Suppressor macrophage treated with lipopolysaccharide for 4 hours (primary cell): ENCODE measurements at places on chromosomes 5 and 9.
A peak's percentile ranks its signal among the peaks of the same experiment; 100 is the strongest.

DNA sequence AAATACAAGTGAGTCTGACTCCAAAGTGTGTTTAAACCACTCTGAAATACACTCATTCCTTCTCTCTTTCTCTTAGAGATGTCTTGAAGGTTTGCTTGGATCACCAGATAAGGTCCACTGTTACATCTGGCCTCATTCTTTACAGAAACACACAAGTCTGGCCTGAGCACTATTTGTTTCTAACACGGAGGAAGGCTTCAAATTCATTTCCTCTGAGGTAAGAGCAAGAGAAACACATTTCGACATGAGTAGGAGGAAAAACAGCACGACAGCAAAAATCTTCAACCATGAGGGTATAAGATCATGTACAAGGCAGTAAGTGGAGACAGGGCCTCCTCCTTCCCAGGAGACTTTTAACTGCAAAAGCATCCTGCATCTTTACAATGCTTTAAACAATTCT is 8.0 kb downstream of the SIL1 start:
- peak; percentile 42 for DNase-seq

- peak; percentile 27 for DNase-seq
These were observed 80.2 kb downstream of the TMC1 start for GRCh38 chr9:72601615-72602014.

DNA sequence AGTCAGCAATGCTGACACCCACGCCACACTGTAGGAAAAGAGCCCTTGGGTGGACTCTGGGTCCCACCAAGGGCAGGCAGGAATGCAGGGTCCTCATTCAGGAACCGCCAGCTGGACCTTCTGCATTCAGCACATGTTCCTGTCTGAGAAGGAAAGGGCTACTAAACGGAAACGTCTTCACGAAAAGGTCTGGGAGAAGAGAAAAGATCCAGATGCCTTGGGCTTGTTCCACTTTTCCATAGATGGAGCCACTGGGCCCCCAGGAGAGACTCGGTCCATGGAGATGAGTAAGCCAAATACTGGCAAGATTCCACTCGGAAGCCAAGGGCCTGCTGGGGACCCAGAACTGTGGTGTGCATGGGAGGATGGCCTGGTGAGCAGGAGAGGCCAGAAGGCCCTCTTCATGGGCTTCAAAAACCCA is 38.4 kb downstream of the LHFPL2 start:
- no peak for DNase-seq

- no peak for DNase-seq
These were observed 511.9 kb downstream of the CCDC171 start for GRCh38 chr9:16064771-16065170.

DNA sequence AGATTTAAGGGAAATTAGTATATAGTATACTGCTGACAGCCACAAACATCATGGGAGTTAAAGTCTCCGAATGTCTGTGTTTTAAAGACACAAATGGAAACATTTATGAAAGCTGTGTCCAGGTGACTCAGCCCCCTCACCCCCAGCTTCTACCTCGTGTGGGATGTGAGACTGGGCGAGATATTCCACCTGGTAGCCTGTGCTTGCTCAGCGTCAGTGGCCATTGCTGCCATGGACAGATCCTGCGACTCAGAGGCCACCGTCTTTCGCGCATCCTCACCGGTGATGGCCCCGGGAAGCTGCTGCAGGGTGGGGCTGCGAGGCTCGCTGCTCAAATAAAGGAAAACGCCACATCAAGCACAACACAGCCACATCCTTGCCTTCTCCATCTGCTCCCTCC is 31.2 kb upstream of the EXOC3 start:
- no peak for DNase-seq

- DNase-seq, result no peak
These were observed 74.5 kb downstream of the XRCC4 start for GRCh38 chr5:83151821-83152220.

GRCh38 chr9:35552376-35552775 is 52.7 kb upstream of the TESK1 start:
- no peak for DNase-seq

DNA sequence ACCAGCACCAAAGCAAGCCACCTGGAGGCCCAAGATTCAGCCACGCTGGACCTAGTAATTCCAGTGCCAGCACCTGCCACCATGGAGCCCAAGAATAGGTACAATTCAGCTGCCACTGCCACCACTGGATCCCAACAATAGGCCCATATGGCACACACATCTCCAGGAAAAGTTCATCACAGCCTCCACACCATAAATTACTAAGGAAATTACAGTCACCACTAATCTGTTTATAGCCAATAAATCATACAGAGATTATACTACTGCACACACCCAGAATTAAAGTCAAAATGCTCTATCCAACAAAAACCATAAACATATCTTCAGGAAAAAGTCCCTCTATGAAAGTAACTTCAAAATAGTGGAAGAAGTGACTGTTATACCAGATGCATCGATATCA is 242.8 kb downstream of the SPATA31D1 start:
- DNase-seq, result no peak

- no peak for DNase-seq
These were observed 28.4 kb downstream of the MTX3 start for GRCh38 chr5:79962575-79963222.

DNA sequence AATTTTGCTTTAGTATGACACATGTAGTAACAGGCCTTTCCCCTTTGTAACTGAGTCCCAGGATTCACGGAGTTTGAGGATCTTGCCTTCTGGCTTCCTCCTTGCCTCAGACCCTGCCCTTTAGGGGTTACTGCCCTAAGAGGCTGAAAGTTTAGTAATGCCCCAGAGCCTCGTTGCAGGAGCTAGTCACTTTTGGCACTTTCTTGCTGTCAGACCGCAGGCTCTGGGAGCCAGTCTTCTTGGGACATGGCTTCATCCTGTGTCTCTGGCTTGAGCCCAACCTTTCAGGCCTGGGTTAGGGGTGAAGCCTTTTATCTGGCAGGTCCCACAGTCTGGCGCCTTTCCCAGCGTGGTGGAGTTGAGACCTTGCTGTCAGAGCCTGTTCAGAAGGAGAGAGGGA is 185.6 kb upstream of the DMRT1 start:
- DNase-seq, result peak; percentile 31

- DNase-seq, result no peak
These were observed 99.1 kb downstream of the ADAMTS16 start for GRCh38 chr5:5239191-5239590.

- DNase-seq, result peak; percentile 59
These were observed 5.7 kb upstream of the SEC16A start for GRCh38 chr9:136488247-136489214.

DNA sequence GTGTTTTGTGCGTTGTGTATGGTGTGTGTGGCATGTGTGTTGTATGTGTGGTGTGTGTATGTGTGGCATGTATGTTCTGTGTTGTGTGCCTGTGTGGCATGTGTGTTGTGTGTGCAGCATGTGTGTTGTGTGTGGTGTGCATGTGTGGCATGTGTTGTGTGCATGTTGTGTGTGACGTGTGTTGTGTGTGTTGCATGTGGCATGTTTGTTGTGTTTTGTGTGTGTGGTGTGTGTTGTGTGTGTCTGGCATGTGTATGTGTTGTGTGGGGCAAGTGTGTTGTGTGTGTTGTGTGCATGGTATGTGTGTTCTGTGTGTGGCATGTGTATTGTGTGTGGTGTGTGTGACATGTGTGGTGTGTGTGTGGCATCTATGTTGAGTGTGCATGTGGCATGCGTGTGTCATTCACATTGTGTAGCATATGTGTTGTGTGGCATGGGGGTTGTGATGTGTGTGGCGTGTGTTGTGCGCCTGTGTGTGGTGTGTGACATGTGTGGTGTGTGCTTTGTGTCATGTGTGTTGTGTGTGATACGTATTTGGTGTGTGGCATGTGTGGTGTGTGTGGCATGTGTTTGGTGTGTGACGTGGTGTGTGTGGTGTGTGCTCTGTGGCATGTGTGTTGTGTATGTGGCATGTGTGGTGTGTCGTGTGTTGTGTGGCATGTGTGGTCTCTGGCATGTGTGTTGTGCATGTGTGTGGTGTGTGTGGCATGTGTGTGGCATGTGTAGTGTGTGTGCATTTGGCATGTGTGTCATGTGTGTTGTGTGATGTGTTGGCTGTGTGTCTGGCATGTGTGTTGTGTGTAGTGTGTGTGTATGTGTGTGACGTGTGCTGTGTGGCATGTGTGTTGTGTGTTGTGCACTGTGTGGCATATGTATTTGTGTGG is 46.6 kb upstream of the IRX4 start:
- no peak for DNase-seq

DNA sequence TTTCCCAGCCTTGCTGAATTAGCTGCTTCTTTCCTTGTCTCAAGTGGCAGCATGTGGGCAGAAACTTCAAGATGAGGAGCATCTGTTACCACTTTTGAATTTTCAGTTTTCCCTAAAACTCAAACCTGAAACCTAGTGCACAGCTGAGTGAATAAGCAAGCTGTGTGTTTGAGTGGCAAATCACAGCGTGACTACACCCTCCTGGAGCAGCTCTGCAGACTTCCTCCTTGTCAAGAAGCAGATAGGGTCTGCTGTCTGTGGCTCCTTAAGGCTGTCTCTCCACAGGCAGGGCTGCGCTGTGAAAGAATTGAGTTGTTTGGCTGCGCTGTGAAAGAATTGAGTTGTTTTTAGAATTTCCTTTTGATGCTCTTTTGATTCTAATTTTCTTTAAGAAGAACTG is 179.7 kb upstream of the HAPLN1 start:
- DNase-seq, result no peak

DNA sequence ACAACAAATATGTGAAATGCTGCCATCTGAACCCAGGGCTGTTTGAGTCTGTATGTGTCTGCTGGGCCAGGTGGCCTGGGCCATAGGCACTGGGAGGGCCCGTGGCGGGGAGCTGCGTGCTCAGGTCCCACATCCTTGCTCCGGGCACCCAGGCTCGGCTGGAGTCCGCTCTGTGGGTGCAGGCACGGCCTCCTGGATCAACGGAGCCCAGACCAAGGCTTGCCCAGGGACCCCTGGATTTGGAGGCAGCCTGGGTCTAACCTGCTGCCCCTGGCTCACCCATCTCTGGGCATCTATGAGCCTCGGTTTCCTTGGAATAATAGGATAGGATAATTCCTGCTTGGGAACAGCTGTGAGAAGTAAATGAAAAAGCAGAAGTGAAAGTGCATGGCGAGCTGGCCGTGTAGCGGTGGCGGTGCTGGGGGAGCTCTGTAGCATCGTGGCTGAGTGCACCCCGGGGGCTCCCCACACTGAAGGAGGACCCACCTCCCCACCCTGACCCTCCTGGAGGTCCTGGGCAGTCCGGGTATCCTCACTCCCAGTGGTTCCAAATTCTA is 1.2 kb downstream of the CDHR2 start:
- DNase-seq, result peak; percentile 40

DNA sequence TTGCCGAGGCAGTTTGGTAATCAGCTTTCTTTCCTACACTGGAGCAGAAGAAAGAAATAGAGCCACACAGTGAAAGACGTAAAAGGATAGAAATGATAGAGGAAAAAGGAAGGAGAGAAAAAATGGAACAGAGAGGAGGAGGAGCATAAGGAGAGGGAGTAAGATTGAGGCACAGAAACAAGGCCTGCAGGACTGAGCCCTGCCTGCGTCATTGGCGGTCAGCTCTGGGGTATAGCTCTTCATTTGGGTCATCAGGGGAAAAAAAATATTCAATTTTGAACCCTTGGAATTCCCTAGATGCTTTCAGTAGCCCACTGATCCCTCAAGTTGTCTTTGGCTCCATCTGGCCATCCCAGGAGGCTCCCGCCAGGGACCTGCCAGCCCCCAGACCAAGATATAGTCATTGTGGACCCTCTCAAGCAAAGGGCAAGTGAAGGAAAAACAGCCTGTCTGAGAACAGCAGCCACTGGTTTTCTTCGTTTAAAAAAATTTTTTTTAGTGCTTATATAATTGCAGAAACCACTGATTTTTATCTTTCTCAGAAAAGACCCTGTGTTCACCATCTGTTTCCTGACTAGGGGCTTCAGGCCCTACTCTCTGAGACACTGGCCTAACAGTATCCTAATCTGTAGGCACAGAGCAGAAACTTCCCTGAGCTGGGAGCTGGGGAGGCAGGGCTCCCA is 31.3 kb upstream of the MATR3 start:
- DNase-seq, result no peak

GRCh38 chr5:126456217-126456820 is 33.1 kb downstream of the GRAMD2B start:
- DNase-seq, result no peak

GRCh38 chr9:105329719-105330062 is 85.2 kb downstream of the SLC44A1 start:
- DNase-seq, result peak; percentile 40

- DNase-seq, result peak; percentile 55
These were observed 14.3 kb downstream of the DIPK1B start for GRCh38 chr9:136726631-136727191.

- DNase-seq, result no peak
These were observed 22.1 kb downstream of the MRRF start for GRCh38 chr9:122286764-122287163.

DNA sequence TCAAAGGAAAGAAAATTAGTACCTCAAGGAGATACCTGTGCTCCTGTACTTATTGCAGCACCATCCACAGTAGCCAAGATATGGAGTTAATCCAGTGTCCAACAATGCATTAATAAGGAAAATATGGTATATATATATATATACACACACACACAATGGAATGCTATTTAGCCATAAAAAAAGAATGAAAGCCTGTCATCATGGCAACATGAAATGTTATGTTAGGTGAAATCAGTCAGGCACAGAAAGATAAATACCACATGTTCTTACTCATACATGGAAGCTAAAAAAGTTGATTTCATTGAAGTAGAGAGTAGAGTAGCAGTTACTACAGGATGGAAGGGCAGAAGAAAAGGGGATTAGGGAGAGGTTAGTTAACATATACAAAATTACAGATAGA is 601.5 kb downstream of the ANXA1 start:
- no peak for DNase-seq

GRCh38 chr5:138677782-138678181 is 75.4 kb upstream of the CTNNA1 start:
- no peak for DNase-seq

- peak; percentile 39 for DNase-seq
These were observed 20.6 kb downstream of the SPTLC1 start for GRCh38 chr9:92094655-92095054.

GRCh38 chr5:145681686-145682085 is 153.5 kb downstream of the PRELID2 start:
- peak; percentile 83 for DNase-seq

- peak; percentile 94 for DNase-seq
These were observed 20.3 kb downstream of the LPCAT1 start for GRCh38 chr5:1503241-1504068.

- DNase-seq, result no peak
These were observed 1.3 kb downstream of the TNC start for GRCh38 chr9:115116421-115117284.

GRCh38 chr5:29170599-29170998 is 2022.9 kb upstream of the CDH6 start:
- DNase-seq, result no peak

- DNase-seq, result no peak
These were observed 55.6 kb upstream of the TNFSF8 start for GRCh38 chr9:114985959-114986501.

DNA sequence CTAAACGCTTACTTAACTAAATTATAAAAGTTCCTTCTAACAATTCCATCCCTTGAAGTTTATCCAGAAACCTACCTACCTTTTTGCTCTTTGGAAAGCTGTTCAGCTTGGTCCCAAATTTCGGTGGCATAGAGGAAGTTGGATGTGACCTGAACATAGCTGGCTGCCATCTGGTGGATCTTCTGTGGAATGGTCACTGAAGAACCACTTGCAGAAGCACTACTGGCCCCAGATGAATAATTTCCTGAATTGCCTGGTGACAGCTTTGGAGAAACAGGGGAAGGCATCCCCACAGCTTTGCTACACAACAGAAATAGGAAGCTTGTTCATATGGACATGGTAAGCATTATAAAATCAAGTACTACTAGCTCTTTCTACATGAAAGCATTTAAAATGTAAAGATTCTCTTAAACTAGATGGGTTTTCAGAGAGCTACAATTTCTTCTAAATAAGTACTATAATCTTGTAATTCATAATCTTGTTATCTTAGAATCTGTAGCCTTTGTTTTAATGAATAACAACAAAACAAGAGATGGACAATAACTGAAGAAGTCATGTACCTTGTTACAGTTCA is 9.9 kb downstream of the LEAP2 start:
- DNase-seq, result peak; percentile 83
